Stimulated activated CD4-positive, alpha-beta T cell treated with anti-CD3 and anti-CD28 coated beads, Interleukin-4, amount 100 ng/mL, for 48 hours (primary cell): ENCODE measurements at places on chromosomes 4 and X.

DNA sequence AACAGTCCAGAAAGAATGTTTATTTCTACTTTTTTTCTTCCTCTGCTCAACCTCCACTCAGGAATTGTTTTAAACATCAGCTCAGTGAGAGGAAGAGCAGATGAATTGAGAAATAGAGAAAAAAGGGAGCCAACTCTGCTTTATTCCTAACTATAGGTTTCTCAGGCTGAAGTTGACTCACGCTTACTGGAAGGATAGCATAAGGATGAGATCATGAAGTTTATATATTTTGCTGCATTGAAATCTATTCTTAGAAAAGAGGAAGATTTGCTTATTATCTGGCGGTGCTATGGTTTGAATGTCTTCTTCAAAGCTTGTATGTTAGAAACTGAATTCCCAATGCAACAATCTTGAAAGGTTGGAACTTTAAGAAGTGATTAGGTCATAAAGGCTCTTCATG is 1673.4 kb upstream of the PCDH7 start:
- DNase-seq = no peak

GRCh38 chr4:61760820-61761219 is 560.7 kb downstream of the ADGRL3 start:
- no peak for DNase-seq

- no peak for DNase-seq
These were observed 50.9 kb upstream of the CPLX1 start for GRCh38 chr4:876780-877179.

GRCh38 chr4:38829237-38829636 is 24.6 kb upstream of the TLR1 start:
- no peak for DNase-seq

DNA sequence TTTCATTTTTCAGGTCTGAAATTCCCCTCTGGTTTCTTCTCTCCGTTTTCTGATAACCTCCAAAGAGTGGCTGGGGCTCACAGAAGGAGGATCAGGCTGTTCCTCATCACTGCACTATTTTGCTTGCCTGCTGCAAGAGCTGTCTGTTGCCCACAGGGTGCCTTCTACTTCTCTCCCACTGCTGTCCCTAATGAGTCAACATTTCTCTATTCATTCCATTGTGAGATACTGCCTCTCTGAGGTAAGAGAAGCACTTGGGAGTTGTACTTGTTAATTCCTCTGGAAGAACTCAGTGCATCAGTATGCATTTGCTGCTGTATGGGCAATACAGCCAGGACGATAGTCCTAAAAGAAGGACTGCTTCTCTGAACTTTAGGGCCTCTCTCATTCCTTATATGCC is 34.8 kb downstream of the CT47B1 start:
- no peak for DNase-seq

- no peak for DNase-seq
These were observed 896.5 kb upstream of the PABPC4L start for GRCh38 chr4:135098061-135098460.

GRCh38 chr4:123350191-123350544 is 46.4 kb upstream of the SPRY1 start:
- DNase-seq = no peak

GRCh38 chr4:17347445-17347844 is 164.4 kb downstream of the QDPR start:
- DNase-seq = peak; percentile 8

DNA sequence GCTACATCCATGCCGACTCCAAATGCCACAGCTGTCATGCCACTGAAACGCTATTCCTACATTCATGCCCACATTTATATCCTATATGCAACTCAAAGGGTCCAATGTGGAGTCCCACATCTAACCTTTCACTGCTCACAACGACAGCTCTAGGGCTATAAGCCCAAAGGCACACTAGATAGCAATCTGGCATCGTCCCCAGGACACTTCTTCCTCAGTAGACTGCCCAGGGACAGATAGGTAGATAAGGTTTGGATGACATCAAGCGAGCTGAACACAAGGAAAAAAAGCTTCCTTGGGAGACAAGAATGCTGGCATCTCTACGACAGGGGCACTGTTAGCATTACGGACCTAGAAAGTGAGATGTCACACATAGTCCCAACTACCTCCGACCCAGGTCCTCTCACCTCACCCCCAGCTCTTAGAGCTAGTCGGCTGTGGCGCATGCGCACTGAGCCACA is 685 bp downstream of the RAB9B start:
- peak; percentile 51 for DNase-seq

- DNase-seq = no peak
These were observed 11.2 kb upstream of the GRIA3 start for GRCh38 chrX:123172869-123173268.

DNA sequence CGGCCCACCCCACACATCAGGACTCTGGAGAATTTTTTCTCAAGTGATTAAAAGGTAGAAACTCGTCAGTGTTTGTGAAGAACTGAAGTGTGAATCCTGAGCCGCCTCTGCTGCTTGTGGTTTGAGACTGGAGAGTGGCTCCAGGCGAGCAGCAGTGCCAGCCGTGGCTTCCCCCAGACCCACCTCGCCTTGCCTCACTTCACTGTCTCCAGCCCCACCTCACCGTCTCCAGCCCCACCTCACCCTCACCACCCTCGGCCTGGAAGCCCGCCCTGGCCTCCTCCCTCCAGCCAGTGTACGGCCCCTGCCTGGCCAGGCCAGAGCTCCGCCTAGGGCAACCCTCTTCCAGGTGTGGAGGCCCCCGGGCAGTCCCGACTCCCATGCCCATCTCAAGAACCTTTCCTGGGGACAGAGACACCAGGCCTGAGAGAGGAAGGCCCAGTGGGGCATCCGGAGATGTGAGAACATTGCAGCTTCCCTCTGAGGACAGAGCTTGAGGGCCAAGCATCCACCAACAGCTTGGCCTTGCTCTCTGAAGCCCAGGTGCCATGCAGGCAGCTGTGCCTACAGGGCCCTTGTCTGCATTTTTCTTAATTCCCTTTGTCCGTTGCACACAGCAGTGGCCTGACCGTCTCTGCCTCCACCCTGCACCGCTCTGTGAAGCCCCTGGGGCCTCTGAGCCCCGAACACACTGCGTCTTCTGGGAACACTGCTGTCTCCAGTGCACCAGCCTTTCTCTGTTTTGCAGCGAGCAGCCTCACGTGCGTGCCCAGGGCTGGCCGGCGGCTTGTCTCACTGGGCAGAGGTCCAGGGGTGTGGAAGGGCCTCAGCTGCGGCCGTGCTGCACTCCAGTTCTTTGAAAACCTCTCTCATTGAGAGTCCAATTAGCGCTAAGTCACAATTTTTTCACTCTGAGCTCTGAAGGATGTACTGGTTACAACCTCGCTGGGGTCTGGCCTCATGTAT is 13.8 kb downstream of the SH3BP2 start:
- no peak for DNase-seq

- DNase-seq = no peak
These were observed 159.4 kb upstream of the AR start for GRCh38 chrX:67384403-67384802.

DNA sequence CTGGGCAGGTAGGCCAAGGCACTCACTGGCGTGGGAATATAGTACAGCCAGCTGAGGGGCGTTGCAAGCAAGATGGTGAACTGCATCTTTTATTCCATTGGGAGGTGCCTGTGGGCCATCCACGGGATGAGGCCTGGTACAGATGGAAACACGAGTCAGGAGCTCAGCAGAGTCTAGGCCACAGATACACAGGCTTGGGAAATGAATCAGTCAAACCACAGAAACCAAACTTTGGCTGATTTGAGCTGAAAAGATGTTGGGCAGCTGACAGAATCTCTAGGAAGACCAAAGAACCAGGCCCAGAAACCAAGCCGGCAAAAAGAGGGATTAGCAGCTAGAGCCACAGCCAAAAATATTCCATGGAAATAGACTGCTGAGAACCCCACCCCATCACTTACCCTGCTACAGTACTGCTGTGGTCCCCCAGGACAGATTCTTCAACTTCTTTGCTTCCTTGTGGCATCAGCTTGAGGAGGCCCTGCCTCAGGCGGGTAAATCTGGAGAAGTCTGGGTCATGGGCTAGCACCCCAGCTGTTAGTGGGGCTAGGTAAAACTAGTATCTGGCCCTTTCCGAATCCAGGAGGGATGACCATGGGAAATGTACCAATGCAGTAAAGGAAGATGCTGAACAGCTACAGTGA is 75.4 kb downstream of the TMEM131L start:
- DNase-seq = peak; percentile 8

DNA sequence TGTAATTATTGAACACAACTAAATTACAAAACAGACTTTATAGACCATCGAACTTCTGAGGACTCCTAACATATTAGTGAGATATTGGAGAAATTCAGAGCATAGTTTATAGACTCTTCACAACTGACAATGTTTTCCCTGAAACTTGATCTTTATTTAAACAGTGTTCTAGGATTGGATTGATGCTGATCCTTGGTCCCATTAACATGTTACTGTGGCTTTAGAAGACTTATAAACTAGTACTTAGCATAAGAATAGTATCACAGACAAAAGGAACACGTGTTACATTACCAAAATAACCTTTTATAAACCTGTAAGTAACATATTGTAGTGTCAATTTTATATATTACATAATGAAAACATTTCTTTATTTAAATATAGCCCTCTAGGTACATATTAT is 689.6 kb downstream of the CCSER1 start:
- DNase-seq = no peak

DNA sequence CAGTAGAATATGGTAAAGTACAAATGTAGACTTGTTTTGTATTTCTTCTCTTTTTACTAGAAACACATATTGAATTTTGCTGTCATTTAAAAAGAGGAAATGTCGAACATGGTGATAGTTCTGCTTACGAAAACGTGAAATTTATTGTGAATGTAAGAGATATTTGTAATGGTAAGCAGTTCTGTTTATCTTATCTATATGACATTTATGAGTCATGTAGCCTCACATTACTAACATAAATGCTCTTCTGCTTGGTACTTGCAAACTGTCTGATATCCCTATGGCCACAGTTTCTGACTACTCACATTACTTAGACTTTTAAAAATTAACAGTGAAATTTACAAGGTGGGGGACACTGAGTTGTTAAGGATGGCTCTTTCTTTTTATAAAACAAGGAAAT is 57.9 kb downstream of the PASD1 start:
- no peak for DNase-seq

GRCh38 chr4:169142391-169142790 is 128.4 kb downstream of the SH3RF1 start:
- no peak for DNase-seq

- DNase-seq = no peak
These were observed 1.5 kb upstream of the TACR3 start for GRCh38 chr4:103721251-103721650.

DNA sequence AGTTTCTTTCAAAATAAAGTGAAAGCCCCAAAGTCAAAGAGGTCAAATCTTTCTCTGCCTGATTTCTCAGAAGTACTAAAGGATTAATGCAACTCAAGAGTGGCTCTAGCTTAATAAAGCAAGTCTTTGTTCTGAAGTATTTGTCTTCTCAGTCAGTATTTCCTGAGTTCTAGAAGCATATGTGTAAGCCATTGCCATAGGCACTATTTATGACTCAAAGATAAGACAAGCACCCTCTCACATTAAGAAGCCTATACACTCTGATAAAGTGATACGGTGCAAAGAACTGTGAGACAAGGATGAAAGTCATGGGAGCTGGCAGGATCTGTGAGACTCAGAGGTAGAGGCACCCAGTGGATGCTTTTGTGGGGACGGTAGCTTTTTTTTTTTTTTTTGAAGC is 60.9 kb downstream of the AASDH start:
- no peak for DNase-seq

DNA sequence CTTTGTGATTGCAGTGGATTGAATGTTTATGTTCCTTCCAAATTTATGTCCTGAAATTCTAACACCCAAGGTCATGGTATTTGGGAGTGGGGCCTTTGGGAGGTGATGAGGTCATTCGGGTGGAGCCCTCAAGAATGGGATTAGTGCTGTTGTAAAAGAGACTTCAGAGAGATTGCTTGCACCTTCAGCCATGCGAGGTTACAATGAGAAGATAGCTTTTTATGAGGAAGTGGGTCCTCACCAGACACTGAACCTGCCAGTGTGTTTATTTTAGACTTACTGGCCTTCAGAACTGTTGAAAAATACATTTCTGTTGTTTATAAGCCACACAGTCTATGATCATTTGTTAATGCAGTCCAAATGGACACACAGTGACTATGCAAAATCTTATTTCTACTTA is 161.0 kb upstream of the GPRIN3 start:
- no peak for DNase-seq

DNA sequence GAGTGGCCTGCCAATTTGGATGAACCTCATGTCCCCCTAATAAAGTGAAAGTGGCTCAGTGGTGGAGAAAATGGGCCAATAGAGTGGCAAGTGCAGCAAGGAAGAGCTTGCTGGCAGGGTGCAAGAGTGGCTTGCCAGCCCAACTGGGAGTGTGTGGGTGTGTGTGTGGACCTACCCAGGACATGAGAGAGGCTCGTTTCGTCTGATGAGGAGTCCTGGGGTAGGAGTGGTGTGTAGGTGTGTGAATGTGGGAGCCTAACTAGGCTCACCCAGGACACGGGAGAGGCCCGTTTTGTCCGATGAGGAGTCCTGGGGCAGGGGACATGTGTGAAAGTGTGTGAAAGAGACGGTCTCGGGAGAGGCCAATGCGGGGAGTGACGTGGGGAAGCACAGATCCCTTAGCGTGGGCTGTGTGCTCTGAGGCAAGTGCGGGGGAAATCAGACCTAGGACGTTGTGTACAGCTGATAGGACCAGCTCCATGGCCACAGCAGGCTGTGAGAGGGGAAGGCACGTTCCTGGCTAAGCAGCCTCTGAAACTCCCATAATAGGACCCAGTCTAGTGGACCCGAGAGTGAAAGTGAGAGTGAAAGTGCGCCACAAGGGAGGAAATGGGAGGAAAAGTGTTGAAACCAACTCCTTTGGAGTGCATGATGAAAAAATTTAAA is 5.3 kb downstream of the GAGE10 start:
- DNase-seq = no peak

DNA sequence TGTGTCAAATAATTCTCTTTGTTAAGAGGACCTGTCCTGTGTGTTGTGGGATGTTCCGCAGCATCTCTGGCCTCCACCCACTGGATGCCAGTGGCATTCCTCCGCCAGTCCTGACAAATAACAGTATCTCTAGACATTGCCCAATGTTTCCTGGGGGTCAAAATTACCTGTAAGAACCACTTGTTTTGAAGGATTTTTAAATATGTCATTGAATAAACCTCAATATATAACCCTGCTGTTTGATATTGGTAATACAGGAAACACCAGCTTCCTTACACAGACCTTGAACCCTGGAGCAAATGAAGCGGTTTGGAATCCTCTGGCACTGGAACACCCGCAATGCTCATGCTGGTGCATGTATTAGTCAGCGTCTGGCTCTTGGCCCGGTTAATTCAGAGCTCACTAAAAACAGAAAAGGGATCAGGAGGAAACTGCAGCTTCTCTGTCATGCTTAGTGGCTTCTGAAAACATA is 101.3 kb downstream of the TBL1X start:
- DNase-seq = no peak
